Stimulated activated CD8-positive, alpha-beta memory T cell treated with anti-CD3 and anti-CD28 coated beads, Interleukin-4, amount 100 ng/mL, for 1 hour (primary cell): ENCODE measurements at places on chromosomes 7 and 10.

DNA sequence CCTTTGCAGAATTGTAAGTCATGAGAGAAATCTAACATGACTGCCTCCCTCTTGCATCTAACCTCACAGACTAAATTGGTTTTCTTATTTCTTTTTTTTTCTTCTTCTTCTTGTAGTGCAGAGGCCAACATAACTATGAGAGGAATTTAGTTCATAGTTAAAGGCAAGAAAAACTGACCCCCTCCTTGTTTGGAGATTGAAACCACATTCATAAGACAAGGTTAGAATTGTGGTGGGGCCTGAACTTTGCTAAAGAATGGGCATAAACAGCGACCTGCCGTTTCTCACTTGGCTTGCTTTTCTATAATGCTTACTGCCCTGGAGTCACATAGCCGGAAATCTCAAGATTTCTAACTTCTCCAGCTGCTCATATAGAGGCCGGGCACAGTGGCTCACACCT is 2.4 kb upstream of the POLM start:
- DNase-seq = no peak

- DNase-seq = no peak
These were observed 40.7 kb upstream of the ZMIZ1 start for GRCh38 chr10:79028056-79028430.

DNA sequence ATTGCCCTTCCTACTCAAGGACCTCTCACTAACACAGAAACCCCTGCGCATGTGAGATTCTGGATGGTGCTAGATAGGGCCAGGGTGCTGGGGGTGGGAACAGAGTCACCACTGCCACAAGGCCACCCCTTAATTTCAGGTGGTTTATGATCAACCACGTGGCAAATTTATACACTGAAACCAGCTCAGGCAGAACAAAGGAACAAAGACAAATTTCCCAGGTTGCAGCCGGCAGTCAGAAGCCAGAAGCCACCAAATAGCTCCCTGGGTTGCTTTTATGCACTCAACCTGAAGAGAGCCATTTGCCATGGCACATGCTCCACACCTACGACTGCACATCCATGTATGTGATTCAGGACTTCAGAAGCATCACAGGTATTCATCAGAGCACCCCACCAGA is 2.5 kb downstream of the VOPP1 start:
- no peak for DNase-seq

DNA sequence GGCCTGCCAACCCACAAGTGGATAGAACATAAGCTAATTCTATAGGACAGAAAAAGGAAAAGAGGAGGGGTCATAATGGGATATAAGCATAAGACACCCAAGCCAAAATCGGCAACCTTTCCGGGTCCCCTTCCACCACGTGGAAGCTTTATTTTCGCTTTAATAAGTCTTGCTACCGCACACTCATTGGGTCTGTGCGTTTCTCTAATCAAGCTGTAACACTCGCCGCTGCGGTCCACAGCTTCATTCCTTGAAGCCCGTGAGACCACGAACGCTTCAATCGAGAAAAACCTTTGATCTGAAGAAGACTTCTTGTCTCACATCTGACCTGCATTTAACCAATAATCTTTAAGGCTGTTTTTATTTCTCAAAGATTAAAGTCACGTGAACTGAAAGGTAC is 35.8 kb upstream of the HECW1 start:
- no peak for DNase-seq

DNA sequence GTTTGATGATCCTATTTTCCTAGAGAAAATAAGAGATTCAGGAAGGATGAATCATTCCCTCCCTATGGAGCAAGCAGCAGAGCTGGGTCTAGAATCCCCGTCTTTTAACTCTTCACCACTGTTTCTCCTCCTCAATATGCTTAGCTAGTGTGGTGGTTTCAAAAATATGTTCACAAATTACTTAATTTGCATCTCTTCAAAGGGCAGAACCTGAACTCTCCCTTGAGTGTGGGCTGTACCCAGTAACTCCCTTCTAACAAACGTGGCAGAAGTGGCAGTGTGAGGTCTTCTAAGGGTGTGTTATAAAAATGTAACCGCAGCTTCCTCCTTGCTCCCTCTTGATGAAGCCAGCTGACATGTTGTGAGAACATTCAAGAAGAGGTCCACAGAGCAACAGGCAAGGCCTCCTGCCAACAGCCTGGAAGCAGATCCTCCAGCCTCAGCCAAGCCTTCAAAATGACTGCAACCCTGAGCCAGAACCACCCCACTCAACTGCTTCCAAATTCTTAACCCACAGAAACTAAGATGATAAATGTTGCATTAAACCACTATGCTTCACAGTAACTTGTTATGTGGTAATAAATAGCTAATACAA is 36.6 kb downstream of the SRPK2 start:
- peak; percentile 14 for DNase-seq

DNA sequence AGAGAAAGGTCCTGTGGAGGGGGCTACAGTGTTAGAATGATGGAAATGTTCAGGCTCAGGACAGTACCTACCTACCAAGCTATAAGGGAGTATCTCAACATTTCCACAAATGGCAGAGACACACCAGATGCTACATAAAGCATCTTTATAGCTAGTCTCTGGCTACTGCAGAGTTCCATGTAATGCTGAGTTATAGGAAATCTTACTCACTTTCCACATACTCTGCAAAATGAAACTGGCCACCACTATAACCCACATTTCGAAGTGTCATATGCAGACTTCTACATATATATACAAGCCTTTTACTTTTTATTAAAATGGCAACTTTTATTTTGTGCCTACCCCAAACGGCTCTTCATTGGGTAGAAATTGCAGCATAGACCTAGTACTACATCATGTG is 85.5 kb downstream of the FAS start:
- DNase-seq = no peak

GRCh38 chr10:44930904-44931620 is 19.9 kb downstream of the TMEM72 start:
- no peak for DNase-seq

- no peak for DNase-seq
These were observed 31.3 kb downstream of the LIPJ start for GRCh38 chr10:88617772-88618300.

DNA sequence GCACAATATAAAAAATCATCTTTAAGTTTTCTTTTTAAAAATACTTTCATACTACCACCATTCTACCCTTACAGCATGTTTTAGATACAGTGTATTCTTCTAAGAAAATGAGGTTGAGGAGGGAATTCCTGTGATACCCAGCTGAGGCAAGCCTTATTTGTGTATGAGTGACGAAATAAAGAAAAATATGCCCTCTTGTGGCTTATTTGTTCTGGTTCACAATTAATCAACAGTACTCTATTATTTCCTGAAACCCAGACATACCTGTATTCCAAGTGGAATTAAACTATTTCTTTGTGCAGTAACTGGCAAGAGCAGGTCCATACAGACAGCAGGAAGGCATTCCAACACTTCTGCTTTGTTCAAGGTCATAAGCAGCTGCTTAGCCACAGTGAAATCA is 4.5 kb upstream of the SEMA3D start:
- DNase-seq = no peak

- DNase-seq = no peak
These were observed 114.4 kb upstream of the CREB5 start for GRCh38 chr7:28297801-28298459.

- DNase-seq = no peak
These were observed 220.9 kb downstream of the C7orf25 start for GRCh38 chr7:42690794-42691639.

GRCh38 chr7:136012238-136012637 is 35.1 kb upstream of the MTPN start:
- DNase-seq = no peak

DNA sequence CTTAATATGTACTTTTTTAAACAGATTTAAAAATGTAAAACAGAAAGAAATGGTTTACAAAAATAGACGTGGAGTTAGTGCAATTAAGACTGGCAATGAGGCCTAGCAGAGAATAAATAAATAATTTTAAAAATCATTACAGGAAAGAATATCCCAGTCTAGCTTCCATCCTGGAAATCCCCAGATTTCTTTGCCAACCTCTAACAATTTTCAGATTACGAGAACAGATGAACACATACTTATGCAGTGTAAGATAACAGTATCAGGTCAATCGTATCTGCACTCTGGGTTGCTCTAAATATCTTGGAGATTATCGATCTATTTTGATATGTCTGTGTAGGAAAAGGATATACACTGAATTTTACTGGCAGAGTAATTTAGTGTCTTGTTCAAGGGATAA is 210.5 kb downstream of the SEMA3A start:
- no peak for DNase-seq

DNA sequence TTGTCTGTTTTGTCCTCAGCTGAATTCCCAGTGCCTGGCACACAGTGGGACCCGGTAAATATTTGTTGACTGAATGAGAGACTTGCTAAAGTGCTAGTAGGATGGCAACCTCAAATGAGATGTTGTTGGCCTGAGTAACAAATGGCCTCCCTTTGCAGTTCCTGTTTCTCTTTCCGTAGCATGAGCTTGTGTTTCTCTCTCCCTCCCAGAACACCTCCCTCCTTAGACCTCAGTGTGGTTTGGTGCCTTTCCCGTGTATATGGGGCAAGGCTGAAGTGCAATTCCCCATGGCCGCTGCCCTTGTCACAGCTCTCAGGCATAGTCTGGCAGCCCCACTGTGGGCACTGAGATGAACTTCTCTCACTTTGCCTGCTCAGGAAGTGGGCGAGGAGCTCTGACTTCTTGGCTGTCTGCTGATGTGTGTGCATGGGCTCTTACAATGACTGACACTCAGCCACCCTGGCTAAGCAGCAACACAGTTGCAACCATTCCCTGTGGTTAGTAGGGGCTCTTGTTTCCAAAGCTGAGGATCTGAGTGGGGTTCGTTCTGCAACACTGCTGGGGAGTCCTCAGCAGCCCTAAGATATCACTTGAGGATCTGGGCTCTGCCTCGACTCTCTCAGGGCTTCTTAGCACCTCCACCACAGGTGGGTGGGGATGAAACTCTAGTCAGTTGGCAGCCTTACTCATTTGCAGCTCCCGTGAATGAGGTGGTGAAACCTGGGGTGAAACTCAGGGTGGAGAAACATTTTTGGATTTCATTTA is 136.1 kb downstream of the ICA1 start:
- DNase-seq = peak; percentile 58

- no peak for DNase-seq
These were observed 182.5 kb upstream of the AKR1E2 start for GRCh38 chr10:4643471-4643870.

GRCh38 chr10:4770801-4771553 is 55.0 kb upstream of the AKR1E2 start:
- DNase-seq = no peak

GRCh38 chr7:155168597-155169480 is 98.7 kb downstream of the HTR5A start:
- DNase-seq = no peak

- DNase-seq = no peak
These were observed 91.5 kb downstream of the ABCA13 start for GRCh38 chr7:48262606-48263310.

DNA sequence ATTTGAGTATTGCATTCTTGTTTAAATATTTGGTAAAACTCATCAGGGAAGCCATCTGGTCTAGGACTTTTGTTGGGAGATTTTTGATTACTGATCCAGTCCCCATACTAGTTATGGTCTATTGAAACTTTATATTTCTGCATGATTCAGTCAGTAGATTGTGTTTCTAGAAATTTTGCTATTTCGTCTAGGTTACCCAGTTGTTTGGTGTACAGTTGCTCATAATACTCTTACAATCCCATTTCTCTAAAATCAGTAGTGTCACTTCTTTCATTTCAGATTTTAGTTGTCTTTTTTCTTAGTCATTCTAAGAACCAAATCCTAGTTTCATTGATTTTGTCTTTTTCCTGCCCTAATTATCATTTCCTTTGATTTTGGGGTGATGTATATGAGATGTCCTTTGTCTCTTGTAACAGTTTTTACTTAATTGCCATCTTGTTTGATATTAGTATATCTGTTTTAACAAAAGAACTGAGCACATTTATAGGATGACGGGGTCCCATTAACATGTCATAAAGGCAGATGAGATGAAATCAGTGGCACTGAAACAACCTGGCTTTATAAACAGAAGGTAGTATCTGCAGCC is 7.9 kb downstream of the MALSU1 start:
- no peak for DNase-seq

DNA sequence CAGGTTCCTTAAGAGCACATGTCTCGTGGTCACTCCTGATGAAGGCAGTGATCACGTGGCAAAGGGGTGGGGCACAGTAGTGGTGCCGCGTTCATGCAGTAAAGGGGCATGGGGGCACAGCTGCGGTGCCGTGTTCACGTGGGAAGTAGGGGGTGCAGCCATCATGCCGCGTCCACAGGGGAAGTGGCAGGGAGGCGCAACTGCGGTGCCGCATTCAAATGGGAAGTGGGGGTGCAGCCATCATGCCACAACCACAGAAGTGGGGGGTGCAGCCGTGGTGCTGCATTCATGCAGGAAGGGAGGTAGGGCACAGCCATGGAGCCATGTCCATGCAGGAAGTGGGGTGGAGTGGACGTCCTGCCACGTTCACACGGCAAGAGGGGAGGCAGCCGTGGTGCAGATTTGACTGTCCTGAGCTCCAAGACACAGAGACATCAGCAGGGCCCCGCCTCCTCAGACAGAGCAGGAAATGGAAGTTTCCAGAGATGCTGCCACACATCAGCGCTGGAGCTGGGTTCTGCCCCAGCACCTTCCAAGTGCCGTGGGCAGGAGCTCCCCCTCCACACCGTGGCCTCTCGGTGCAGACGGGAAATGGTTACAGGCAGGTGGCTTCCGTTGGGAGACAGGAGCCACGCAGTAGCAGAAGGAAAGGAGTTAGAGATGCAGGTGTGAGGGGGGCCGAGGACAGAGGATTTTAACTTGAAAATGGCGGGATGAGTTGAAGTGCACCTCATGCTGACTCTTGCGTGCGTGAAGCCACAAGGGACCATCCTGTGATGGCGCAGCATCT is 95.0 kb upstream of the DDC start:
- peak; percentile 30 for DNase-seq

DNA sequence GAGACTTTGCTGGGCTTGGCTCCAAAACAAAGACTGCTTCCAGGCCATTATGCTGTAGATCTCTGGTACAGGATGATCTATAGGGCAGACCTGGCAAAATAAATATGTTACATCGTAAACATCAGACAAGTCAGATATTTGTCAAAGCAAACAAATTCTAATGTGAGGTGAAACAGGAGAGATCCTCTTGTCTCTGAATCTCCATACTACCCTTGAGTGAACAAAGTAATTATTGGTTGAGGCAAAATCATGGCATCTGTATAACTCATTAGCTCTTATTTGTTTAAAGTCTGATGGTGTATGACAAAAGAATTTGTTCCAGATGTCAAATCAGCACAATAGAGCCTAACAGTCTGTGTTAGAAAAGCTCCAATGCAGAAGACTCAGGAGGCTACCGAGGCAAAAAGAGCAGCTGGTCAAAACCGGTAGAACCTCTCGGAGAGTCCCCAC is 1291.5 kb downstream of the TYW1 start:
- DNase-seq = no peak

DNA sequence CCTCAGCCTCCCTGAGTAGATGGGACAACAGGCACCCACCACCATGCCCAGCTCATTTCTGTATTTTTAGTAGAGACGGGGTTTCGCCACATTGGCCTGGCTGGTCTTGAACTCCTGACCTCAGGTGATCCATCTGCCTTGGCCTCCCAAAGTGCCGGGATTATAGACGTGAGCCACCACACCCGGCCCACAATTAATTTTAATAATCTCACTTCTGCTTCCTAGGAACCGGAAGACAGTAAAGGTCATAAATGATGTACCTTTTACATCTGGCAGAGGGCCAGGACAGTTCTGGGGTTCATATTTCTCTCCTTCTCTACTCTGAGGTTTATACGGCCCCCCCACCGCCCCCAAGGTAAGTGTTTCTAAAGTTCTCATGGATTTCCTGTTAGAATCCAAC is 31.2 kb upstream of the AOAH start:
- DNase-seq = no peak

GRCh38 chr7:18579698-18580097 is 84.1 kb downstream of the HDAC9 start:
- no peak for DNase-seq
